Hindlimb muscle (tissue), 1 donor: ENCODE measurements at places on chromosomes 2 and 18. TPM values are rescaled to one million over a fixed set of nuclear protein-coding genes. Genes with fewer than 3 reads are reported as not detected.

DNA sequence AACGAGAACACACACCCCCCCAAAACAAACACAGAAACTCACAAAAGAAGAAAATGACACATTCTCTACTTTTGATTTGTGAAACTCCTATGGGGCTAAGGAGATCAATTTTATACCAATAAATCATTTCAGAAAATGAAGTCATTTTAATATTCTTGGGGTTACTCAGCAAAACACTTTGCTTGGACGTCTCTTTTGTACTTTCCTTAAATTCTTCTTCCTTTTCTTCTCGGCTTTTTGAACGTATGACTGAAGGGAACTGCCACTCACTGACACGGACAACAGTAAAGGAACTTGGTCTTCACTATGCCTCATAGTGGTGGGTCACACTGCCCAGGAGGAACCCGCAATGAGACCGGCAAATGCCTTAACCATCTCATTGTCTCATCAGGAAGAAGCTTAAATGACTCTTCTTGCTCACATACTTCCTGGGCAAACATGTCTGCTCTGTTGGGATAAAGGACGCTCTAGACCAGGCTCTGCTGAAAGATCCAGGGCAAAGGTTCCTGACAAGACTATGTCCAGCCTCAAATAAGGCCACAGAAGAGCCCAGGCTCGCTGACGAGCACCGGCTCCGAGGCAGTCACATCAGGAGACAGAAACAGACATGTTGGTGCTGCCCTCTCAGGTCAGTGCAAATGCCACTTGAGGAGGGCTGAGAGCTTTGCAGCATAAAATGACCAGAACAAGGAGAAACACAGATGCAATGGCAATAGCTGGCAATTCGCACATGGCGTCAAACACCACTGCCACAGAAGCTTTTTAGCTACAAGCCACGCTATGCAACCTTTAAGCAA lies 205.5 kb downstream of the TGIF1 start:
- no peak for DNase-seq

- DNase-seq: no peak
Observed at GRCh38 chr18:59202258-59202820, 17.6 kb upstream of the GRP start.

DNA sequence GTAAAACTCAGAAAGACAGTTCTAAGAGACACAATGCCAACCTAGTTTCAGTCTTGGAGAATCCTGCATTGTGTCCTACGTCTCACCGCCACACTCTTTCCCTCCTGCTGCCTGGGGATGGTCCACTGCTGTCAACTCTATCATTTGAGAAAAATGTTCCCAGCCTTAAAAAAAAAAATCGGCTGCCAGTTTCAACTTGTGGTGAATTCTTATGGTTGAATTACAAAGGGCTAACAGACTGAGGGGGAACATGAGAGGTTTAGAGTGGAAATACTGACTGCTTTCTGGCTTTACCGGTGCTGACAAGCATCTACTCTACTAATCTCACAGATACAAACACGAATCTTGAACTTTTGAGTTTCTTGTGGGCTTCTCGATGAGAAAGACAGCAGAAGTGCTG lies 74.0 kb downstream of the NAB1 start:
- no peak for DNase-seq

GRCh38 chr18:24234850-24235418 lies 96.1 kb downstream of the CABYR start:
- no peak for DNase-seq

DNA sequence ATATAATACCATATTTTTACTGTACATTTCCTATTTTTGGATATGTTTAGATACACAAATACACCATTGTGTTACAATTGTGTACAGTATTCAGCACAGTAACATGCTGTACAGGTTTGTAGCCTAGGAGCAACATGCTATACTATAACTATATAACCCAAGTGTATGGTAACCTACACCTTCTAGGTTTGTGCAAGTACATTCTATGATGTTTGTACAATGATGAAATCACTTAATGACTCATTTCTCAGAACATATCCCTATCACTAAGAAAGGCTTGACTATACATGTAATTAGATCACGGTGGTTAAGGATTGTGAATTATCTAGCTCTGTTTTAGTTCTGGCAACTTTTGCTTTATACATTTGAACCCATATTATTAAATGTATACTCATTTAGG lies 31.3 kb downstream of the NPHP1 start:
- no peak for DNase-seq

Gene SMARCAL1
- polyA plus RNA-seq: 19.5 TPM

- no peak for DNase-seq
Observed at GRCh38 chr2:113406114-113406513, 31.4 kb upstream of the ZNG1B start.

DNA sequence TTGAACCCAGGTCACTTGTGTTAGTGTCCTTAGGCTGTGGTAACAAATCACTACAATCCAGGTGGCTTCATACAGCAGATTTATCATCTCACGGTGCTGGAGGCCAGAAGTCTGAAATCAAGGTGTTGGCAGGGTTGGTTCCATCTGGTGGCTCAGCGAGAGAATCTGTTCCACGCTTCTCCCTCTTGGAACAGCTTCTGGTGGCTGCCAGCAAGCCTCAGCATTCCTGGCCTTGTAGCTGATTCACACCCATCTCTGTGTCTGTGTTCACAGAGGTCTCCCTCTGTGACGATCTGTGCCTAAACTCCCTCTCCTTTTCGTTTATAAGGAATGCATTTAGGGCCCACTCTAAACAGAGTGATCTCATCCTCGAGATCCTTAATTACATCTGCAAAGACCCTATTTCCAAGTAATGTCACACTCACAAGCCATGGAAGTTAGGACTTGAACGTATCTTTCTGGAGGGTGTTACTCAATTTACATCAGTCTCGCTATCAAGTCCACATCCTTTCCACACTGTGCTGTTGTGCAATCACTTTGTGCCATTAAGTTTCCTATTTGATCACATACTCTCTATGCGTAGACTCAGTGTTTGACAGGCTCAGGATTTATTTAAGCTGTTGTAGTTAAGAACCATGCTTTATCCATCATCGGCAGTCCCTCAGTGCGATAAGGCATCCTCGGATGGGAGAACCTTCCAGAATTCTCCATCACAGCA lies 164.4 kb downstream of the SOCS6 start:
- no peak for DNase-seq

- DNase-seq: no peak
Observed at GRCh38 chr18:64712035-64712434, 563.1 kb upstream of the LINC00305 start.

GRCh38 chr2:129901754-129902415 lies 77.6 kb upstream of the RAB6C start:
- DNase-seq: no peak

- DNase-seq: peak; percentile 70
Observed at GRCh38 chr2:231713730-231714638, 5.7 kb downstream of the PTMA start.
